ENCODE measurements at places on chromosomes 5 and 9.

GRCh38 chr5:173970878-173971650, 17.9 kb upstream of the C5orf47 start:
- no peak for DNase-seq

DNA sequence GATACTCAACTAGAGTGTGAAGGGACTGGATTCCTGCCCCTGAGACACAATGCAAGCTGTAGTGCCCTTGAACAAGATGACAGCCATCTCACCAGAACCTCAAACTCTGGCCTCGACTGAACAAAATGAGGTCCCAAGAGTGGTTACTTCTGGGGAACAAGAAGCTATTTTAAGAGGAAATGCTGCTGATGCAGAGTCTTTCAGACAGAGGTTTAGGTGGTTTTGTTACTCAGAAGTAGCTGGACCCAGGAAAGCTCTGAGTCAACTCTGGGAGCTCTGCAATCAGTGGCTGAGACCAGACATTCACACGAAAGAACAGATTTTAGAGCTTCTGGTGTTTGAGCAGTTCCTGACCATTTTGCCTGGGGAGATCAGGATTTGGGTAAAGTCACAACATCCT, 2.4 kb downstream of the ZNF483 start:
- DNase-seq: no peak

GRCh38 chr5:81400375-81400774, 6.4 kb upstream of the ACOT12 start:
- no peak for DNase-seq

DNA sequence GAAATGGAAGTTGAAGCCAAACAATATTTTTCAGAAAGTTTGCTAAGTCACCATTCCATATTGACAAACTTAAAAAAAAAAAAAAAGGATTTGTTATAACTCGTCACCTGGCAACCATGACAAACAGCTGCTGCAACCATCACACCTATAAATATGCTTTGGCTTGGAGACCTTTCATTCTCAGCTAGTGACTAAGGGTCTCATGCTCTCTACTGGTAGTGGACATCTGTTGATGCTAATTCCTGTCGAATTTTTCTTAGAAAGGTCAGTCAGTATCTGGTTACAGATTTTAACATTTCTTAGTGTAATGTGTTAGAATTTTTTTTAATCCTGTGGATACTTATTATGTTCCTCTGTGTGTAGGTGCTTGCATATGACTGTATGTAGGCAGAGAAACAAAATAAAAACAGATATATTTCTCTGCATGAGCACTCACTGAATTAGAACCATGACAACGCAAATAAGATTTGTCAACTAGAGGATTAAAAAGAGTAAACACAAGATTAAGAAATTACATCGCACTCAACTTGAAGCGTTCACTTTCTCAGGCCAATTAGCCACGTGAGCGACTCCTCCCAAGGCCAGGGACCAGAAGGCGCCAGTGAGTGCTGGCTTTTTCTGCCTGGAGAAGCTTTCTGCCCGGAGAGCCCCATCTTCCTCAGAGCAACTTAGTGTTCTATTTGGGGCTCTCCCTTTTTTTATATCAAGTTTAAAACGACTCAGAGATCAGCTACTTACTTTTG, 27.0 kb upstream of the ZNF622 start:
- no peak for DNase-seq

Measured in stimulated activated CD8-positive, alpha-beta memory T cell treated with anti-CD3 and anti-CD28 coated beads, Interleukin-15, amount 100 ng/mL, for 24 hours (primary cell).